AG08396 (cell line): ENCODE measurements at places on chromosomes 3 and 15.
A peak's percentile ranks its signal among the peaks of the same experiment; 100 is the strongest.

DNA sequence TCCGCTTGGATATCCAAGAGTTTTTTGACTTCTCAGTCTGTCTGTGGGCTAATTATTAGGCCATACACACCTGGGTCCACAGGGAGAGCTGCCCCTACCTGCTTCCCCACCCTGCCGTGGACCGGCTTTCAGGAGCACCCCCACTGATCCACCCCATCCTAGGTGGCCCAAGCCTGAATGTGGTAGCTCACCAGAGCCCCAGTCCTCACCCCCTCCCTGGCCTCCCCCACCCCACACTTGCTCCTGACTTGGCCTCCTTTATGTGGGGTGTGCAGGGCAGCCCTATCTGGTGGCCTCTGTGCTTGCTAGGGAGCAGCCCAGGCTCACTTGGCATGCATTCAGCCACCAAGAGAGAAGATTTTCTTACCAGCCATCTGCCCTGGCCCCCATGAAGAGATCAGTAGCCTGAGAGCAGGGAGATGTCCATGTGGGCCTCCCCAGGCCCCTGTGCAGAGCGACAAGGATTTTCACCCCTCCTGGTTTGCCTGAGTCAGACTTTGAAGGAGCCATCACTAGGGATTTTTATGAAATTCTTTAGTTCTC lies 11.2 kb downstream of the LRRK1 start:
- no peak for DNase-seq

DNA sequence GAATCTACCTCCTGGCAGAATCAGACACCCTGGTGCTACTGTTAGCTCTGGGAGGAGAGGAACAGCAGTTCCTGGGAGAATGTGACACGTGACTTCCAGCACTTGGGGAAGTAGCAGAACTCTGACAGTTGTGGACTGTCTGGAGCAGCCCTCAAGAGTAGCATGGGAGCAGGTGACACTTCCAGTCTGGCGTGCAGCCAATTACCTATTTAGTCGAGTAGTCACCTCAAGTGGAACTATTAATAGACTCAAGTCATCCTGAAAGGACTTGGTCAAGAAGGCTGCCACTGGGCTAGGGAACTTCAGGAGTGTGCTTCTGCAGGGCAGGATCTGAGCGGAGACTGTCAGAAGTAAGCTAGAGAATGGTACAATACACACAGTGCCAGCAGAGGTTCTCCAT lies 62.3 kb downstream of the MTHFS start:
- DNase-seq: no peak

DNA sequence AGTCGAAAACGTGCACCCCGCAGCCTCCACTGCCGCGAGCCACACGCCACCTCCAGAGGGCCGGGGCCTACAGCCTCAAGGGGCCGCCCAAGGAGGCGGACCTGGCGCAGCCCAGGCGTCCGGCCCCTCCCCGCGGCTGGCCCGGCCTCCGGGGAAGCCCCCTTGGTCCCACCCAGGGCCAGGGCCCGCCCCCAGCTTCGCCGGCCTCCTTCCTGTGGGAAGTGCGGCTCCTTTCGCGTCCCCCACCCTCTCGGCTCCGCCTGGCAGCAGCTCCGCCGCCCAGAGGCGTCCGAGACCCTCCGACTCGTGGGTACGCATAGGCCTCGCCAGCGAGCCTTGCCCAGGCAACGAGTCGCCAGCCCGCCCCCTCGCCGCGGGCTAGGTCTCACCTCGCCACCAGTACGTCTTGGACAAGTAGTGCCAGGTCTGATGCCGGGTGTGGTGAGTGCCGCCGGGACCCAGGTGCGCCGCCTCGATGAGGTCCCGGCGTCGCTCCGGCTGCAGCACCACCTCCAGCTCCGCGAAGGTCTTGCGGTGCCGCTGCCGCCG lies 642 bp downstream of the ZBTB11 start:
- DNase-seq: peak; percentile 95

- peak; percentile 60 for DNase-seq
These were observed 720 bp upstream of the TNIK start for GRCh38 chr3:171460725-171461524.
